ENCODE measurements at places on chromosomes 5 and 9. TPM values are rescaled to one million over a fixed set of nuclear protein-coding genes. Genes with fewer than 3 reads are reported as not detected.
A peak's percentile ranks its signal among the peaks of the same experiment; 100 is the strongest.

DNA sequence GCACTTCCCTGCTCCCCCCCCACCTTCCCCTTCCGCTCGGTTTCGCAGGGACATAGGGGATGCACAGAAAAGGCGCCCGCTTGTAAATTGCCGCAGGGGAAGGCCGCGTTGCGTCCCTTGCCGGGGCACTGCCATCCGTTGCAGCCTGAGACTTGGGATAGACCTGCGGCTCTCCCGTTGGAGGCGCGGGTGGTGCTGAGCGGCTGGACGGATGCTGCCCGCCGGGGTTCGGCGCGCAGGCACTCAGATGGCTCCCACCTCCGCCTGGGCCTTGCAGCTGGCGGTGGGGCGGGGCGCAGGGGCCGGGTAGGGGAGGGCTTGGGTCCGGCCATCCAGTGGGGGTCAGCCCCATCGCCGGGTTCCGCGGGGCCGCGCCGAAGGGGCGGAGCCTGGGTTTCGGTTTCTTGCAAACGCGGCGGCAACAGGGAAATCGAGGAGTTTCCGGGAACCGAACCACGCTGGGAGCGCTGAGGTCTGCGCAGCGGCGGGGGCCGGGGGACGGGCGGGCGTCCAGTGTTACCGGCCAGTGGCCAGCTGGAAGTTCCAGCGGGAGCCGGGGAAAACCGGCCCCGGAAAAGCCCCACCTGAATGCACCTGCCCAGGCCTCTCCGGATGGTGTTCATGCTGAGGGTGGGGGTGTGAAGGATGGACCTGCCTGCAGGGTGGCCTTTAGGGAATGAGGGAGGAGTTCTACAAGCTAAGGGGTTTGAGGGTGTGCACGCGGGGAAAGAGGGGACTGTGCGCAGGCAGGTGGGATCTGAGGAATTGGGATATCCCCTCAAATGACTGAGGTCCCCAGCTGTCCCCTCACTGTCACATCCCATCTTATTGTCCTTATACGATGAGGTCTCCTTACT lies 6.3 kb upstream of the IRF1 start:
- H3K4me1 ChIP-seq = peaks cover 41% of the 10 kb centered on the region
- H3K27me3 ChIP-seq = no peaks in the 10 kb centered on the region
- H3K27ac ChIP-seq = peak overlapping the region; percentile 97
- H3K36me3 ChIP-seq = no peaks in the 10 kb centered on the region

Gene STPG3
- not detected for total RNA-seq

DNA sequence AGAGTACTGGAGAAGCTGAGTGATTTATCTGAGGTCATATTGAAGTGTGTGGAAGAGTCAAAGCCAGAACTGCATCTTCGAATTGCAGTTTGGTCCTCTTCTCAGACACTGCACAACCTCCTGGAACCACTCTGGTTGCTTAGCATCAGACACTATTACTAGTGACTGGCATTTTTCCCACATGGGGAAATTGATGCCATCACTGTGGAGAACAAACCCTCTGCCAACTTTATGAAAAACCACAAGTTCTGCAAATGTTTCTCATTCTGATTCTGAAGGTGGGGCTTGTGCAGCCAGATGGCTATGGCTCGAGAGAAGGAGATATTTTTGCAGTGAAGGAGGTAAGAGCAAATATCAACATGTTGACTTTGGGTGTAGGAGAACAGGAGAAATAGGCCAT lies 67.2 kb downstream of the KCTD16 start:
- no peak for DNase-seq
- H3K4me1 ChIP-seq = no peaks in the 10 kb centered on the region
- H3K27ac ChIP-seq = no peak overlapping the region
- no peak overlapping the region for H3K4me3 ChIP-seq

DNA sequence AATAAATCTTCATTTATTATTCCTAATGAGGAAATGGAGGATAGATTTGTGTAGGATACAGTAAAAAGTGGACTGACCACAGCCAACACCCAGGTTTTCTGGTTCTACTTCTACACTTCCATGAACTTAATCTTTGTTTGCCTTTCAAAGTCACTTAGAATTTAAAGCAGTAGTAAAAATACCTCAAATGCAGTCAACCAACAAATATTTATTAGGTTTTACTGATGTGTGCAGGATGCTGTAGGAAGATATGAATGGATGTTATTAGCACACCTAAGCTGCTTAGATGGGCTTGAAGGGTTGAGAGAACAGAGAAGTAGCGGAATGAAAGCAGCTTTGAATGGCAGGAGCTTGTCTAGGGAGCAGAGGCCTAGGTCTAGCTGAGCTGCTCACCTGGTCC lies 201.1 kb downstream of the PALM2AKAP2 start:
- H3K36me3 ChIP-seq = no peaks in the 10 kb centered on the region
- no peak for DNase-seq
- H3K4me3 ChIP-seq = no peak overlapping the region

- DNase-seq = no peak
- H3K27ac ChIP-seq = peak overlapping the region; percentile 61
- H3K4me1 ChIP-seq = no peaks in the 10 kb centered on the region
These were observed 3.0 kb upstream of the PCDH1 start for GRCh38 chr5:141880961-141881801.

DNA sequence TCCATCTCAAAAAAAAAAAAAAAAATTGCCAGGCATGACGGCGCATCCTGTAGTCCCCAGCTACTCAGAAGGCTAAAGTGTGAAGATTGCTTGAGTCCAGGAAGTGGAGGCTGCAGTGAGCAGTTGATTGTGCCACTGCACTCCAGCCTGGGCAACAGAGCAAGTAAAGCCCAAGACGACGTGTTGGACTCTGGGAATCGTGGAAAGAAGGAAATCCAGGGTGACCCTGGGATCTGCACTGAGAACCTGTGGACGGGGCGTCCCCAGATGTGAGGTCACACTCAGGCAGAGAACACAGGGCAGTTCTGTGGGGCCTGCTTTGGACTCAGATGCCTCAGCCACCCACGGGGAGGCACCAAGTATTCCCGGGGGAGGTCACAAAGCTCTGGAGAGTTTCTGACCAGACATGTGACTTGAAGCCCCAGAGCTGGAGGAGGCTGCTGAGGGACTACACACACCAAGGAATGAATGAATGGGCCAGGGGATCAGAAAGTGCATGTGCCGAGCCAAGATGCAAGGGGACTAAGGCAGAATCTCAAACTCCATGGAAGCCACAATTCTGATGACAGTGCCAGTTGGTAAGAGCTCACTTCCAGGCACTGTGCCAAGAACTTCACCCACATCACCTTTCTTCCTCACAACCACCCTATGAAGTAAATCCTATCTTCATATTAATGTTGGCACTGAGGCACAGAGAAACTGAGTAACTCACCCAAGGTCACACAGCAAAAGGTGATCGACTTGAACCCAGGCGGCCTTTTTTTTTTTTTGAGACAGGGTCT lies 12.9 kb downstream of the DYNC2I2 start:
- H3K4me3 ChIP-seq = no peak overlapping the region

DNA sequence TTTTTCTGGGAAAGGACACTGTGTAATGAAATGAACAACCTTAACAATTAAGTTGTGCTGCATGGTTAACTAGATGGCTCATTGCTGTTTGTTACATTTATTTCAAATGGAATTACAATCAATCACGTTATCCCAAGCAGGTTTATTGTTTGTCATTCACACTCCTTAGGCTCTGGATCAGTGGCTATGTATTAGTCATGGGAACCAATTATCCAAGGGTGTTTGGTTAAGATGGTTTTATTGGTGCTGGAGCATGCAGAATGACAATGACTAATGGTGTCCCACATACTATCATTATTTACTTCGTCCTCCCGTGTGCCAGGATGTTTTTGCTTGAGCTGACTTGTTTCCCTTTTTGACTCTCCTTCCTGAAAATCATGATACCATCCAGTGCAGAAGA lies 10.6 kb upstream of the TRPC7 start:
- DNase-seq = no peak
- H3K4me3 ChIP-seq = no peak overlapping the region
- no peaks in the 10 kb centered on the region for H3K27me3 ChIP-seq
- H3K27ac ChIP-seq = no peak overlapping the region

Gene TMOD1
- 35.3 TPM for total RNA-seq

DNA sequence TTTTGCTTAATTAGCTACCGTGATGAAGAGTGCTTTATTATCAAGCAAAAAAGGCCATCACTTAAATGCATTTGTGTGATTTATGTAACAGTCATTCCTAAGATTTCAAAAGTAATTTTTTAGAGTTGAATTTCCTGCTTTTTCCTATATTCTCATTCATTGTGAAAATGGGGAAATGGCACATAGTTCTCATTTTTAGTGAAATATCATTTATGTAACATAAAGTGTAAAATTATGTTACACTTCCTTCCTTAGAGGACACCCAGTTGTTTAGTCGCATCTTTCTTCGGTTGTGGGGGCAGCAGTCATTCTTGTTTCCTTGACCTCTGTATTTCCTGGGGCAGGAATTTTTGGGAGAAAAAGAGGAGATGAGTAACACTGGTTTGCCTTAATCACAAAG lies 142.8 kb downstream of the MAST4 start:
- no peak for DNase-seq
- H3K27me3 ChIP-seq = no peaks in the 10 kb centered on the region
- no peaks in the 10 kb centered on the region for H3K36me3 ChIP-seq
- no peak overlapping the region for H3K4me3 ChIP-seq

Gene NUDCD2
- total RNA-seq = 4.5 TPM

DNA sequence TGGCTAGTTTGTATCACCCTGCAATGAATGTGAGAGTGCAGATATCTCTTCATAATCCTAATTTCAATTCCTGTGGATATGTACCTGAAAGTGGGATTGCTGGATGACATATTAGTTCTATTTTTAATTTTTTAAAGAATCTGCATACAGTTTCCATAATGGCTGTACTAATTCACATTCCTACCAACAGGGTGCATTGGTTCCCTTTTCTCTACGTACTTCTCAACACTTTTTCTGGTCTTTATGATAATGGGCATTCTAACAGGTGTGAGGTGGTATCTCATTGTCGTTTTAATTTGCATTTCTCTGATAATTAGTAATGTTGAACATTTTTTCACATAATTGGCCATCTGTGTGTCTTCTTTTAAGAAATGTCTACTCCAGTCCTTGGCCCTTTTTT lies 927.5 kb downstream of the DTWD2 start:
- no peaks in the 10 kb centered on the region for H3K36me3 ChIP-seq
- no peak overlapping the region for H3K27ac ChIP-seq
- DNase-seq = no peak
- H3K27me3 ChIP-seq = no peaks in the 10 kb centered on the region

DNA sequence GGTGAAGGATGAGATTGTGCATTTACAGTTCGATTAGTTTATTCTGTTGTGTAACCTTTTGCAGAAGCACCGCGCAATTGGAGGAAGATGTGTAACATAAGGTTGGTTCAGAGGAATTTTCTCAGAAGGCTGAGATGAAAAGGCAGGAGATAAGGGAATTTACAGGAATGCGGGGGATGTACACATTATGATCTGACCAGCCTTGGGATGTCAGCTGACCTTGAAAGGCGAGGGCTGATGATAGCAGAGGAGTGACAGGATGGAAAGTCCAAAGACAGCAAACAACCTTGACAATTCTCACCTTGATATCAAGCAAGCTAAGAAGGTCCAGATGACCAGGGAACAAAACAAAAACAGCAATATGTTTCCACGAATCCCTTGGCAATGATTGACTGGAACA lies 88.8 kb downstream of the OTULIN start:
- no peaks in the 10 kb centered on the region for H3K27me3 ChIP-seq
- peaks cover 6% of the 10 kb centered on the region for H3K4me1 ChIP-seq
- H3K36me3 ChIP-seq = no peaks in the 10 kb centered on the region
- H3K27ac ChIP-seq = no peak overlapping the region
- no peak for DNase-seq

DNA sequence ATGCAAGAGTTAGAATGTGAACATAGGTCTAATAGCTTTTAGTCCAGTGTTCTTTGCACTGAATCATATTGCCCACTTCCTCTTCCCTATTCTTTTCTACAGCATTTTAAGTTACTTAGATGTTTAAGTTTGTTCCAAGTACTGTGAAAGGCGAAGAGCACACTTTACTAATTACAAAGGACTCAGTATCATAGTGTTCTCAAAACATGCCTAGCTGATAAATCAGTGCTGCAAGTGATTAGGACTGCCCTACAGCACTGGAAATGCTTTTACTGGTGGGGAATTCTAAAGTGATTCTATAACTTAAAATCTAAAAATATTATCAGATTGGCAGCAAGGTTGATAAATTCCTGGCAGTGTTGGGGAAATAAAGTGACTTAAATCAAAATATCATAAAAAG lies 177.9 kb upstream of the KCNN2 start:
- DNase-seq = no peak
- no peak overlapping the region for H3K27ac ChIP-seq
- no peaks in the 10 kb centered on the region for H3K36me3 ChIP-seq
- H3K27me3 ChIP-seq = no peaks in the 10 kb centered on the region
- H3K4me3 ChIP-seq = no peak overlapping the region
- H3K4me1 ChIP-seq = no peaks in the 10 kb centered on the region

DNA sequence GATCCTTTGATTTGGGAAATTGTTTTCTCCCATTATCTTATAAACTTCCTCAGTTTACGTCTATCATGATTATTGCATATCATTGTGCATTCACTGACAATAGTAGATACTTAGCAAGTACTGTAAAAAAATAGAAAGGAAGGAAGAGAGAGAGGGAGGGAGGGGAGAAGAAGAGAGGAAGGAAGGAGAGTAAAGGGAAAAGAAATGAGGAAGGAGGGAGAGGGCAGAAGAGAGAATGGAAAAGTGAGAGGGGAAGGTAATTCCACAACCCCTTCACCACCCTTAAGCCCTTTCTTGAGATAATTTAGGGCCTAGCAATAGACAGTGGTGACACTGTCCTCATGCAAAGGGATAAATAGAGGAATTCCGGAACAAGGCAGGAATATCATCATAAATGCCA lies 64.4 kb downstream of the NFIB start:
- no peaks in the 10 kb centered on the region for H3K36me3 ChIP-seq
- H3K27ac ChIP-seq = no peak overlapping the region
- no peak overlapping the region for H3K4me3 ChIP-seq
- DNase-seq = no peak
- no peaks in the 10 kb centered on the region for H3K27me3 ChIP-seq
- H3K4me1 ChIP-seq = no peaks in the 10 kb centered on the region

GRCh38 chr5:131825404-131826013 lies 28.7 kb upstream of the FNIP1 start:
- no peak overlapping the region for H3K4me3 ChIP-seq
- no peaks in the 10 kb centered on the region for H3K27me3 ChIP-seq
- no peaks in the 10 kb centered on the region for H3K4me1 ChIP-seq
- no peak for DNase-seq
- H3K27ac ChIP-seq = no peak overlapping the region
- H3K36me3 ChIP-seq = no peaks in the 10 kb centered on the region

DNA sequence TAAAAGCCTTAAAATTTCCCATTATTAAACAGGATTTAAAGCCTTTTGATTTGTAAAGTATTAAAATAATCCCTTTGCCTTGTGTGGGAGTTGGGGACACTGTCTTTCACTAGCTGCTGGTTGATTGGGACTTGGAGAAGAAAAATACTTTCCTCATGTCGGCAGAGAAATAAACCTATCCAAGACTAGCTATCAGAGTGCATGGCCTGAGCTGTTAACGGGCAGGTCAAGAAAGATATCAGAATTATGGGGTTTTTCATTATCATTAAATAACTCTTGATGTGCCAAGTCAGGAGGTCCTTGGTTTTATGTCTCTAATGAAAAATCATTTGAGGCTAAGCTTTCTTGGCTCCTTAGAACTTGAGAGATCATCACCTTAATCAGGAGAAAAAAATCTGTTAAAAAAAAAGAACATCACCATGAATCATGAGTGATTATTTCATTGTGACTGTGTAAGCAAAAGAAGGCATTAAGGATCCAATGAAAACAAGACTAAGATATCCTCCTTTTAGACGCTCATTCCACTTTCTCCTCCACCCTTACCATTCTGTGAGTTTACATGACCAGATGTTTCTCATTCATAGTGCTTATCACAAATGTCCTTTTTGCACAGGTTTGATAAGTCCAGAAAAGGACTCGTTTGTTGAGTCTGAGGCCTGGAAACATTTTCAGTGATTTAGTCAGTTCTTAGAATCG lies 140.4 kb upstream of the EGFLAM start:
- H3K36me3 ChIP-seq = no peaks in the 10 kb centered on the region
- no peak overlapping the region for H3K27ac ChIP-seq
- H3K27me3 ChIP-seq = no peaks in the 10 kb centered on the region
- DNase-seq = no peak
- no peak overlapping the region for H3K4me3 ChIP-seq
- H3K4me1 ChIP-seq = no peaks in the 10 kb centered on the region
